Purkinje cell (primary cell): ENCODE measurements at places on chromosomes 7 and 10. TPM values are rescaled to one million over a fixed set of nuclear protein-coding genes. Genes with fewer than 3 reads are reported as not detected.

PLEKHS1 gene
- not detected in 2 replicates for polyA plus RNA-seq

AKR1C1 gene
- polyA plus RNA-seq = 0.85 and 25.5 TPM in 2 replicates

SHH gene
- 3.3 and 8.0 TPM in 2 replicates for polyA plus RNA-seq

NRCAM gene
- 522 and 550 TPM in 2 replicates for polyA plus RNA-seq

C10orf67 gene
- polyA plus RNA-seq = 0.27 TPM in 1 of 2 replicates, not detected in the other

SPAM1 gene
- polyA plus RNA-seq = not detected in 2 replicates

TECPR1 gene
- polyA plus RNA-seq = 1.3 and 3.6 TPM in 2 replicates

GHITM gene
- 378 and 423 TPM in 2 replicates for polyA plus RNA-seq

KLF14 gene
- polyA plus RNA-seq = not detected in 2 replicates

PLAC9 gene
- 2.4 TPM in 1 of 2 replicates, not detected in the other for polyA plus RNA-seq

OPN1SW gene
- polyA plus RNA-seq = 0.97 and 2.2 TPM in 2 replicates

IDI2 gene
- not detected in 2 replicates for polyA plus RNA-seq

RNF148 gene
- 0.70 TPM in 1 of 2 replicates, not detected in the other for polyA plus RNA-seq

GSTK1 gene
- polyA plus RNA-seq = 54.2 and 54.6 TPM in 2 replicates
